ENCODE measurements at places on chromosomes 6 and 20.
A peak's percentile ranks its signal among the peaks of the same experiment; 100 is the strongest.

GRCh38 chr20:49074521-49074920 is 28.4 kb downstream of the CSE1L start:
- DNase-seq: no peak

- DNase-seq: peak; percentile 45
Observed at GRCh38 chr6:27894839-27895762, 17.1 kb downstream of the OR2B2 start.

GRCh38 chr6:135087403-135087802 is 32.8 kb upstream of the HBS1L start:
- no peak for DNase-seq

GRCh38 chr20:59157531-59157930 is 6.1 kb upstream of the ZNF831 start:
- no peak for DNase-seq

DNA sequence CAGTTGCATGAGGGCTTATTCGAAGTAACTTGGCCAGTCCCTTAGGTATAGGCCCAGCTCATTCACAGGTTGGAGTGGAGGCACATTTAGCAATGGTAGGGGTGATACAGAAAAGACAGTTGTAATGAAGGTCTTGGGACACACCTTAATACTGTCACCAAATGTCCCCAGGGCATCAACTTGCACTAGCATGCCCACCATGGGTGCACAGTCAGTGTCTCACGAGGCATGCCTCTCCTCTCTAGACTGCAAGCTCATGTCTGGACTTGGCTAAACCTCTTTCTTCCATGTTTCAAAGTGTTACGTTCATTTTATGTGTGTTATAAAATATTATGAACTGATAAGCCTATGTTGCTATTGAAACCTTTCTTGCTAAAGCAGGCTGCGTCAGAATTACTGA is 124.0 kb upstream of the ECI2 start:
- DNase-seq: no peak

GRCh38 chr6:118509009-118509617 is 39.0 kb upstream of the PLN start:
- DNase-seq: no peak

DNA sequence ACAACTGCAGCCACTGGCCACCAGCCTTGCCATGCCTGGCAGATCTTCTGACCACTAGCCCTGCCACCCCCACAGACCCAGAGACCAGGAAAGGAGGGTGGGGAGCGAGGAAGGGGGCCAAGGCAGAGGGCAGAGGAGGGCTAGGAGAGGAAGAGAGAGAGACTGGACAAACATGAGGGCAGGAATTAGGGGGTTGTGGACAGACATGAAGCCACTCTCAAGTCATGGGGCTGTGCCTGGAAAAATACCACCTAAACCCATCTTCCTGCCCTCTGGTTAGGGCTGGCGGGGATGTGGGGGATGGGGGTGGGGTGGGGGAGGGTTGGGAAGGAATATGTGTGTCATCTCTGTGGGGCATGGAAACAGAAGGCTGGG is 1.4 kb upstream of the SLC29A1 start:
- no peak for DNase-seq

GRCh38 chr6:11938285-11938890 is 73.7 kb upstream of the HIVEP1 start:
- DNase-seq: no peak

GRCh38 chr6:15621203-15622044 is 41.4 kb downstream of the DTNBP1 start:
- DNase-seq: no peak

GRCh38 chr6:32154514-32155161 is 697 bp downstream of the PPT2 start:
- DNase-seq: peak; percentile 41

DNA sequence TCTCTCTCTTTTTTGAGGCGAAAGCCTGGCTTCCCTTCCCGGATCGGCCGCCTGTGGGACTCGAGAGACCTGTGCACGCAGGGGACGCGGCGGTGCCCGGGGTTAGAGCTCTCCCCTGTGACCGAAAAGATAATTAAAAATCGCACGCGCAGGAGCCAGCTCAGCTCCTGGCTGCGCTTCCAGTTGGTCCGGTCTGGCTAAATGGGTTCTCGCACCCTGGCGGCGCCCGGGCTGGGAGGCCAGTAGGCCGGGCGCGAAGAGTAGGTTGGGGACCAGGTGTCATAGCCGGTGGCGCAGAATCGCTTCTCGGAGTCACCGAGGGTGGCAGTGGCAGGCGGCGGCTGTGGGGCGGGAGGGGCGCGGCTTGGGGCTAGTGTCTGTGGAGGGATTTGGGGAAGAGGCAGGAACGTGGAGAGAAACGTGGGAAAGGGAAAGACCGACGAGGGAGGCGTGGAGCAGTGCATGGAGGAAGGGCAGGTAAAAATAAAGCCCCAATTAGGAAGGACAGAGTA is 41.9 kb upstream of the SUPT3H start:
- peak; percentile 36 for DNase-seq

DNA sequence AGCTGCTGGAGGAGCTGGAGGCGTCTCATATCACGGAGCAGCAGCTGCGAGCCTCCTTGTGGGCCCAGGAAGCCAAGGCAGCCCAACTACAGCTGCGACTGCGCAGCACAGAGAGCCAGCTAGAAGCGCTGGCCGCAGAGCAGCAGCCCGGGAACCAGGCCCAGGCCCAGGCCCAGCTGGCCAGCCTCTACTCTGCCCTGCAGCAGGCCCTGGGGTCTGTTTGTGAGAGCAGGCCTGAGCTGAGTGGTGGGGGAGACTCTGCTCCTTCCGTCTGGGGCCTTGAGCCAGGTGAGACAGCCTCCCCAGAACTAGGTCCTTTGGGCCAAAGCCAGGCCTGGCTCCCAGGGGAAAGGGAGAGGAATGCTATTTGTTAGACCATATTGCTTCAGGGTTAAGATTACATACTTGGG is 31.7 kb downstream of the C20orf173 start:
- no peak for DNase-seq

DNA sequence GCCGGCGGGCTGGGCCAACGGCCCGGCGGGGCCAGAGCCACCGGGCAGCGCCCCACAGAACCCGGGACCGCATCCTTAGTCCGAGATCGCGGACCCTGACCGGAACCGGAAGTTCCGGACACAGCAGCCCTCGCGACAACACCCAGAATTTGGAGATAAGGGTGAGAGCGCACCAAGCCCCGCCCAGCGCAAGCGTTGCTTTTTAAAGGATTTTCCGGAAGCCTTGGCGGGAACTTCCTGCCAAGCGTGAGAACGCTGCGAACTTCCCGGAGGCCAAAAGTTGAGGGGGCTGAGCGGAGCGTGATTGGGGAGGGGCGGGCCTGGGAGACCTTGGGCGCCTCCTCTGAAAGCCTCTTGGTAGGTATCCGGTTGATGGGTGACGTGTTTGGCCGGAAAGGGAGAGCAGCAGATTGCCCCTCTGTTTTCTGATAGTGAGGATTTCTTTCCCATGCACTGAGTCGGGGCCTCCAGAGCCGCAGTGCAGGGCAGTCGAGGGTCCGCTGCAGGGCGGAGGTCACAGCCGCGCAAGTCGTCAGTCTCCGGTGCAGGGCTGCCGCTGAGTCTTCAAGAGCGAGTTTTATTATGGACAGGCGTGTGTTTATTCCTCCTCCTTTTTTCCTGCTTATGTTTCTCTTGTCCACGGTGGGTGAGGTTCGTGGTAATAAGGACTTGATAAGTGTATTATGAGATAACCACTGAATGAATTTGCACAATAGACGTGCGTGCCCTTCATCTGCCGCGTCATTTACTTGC is at the start of gene MTRF1L:
MTRF1L (minus strand) TSS at position 97 of the 753 bp plus-strand sequence; CDS start at position 73, 24 bp downstream.
- DNase-seq: peak; percentile 78

DNA sequence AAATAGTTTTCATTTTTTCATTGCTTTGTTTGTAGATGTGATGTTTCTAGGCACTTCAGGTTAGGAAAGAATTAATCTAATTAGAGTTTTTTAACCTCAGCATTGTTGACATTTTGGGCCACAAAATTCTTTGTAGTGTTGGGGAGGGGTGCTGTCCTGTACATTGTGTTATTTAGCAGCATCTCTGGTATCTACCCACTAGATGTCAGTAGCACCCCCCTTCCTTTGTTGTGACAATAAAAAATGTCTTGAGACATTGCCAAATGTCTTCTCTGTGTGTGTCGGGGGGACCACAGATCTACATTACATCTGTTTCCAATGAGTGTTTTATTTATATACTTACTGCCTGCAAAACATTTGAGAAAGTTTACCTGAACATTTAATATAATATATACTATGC is 45.6 kb downstream of the EYA4 start:
- no peak for DNase-seq

DNA sequence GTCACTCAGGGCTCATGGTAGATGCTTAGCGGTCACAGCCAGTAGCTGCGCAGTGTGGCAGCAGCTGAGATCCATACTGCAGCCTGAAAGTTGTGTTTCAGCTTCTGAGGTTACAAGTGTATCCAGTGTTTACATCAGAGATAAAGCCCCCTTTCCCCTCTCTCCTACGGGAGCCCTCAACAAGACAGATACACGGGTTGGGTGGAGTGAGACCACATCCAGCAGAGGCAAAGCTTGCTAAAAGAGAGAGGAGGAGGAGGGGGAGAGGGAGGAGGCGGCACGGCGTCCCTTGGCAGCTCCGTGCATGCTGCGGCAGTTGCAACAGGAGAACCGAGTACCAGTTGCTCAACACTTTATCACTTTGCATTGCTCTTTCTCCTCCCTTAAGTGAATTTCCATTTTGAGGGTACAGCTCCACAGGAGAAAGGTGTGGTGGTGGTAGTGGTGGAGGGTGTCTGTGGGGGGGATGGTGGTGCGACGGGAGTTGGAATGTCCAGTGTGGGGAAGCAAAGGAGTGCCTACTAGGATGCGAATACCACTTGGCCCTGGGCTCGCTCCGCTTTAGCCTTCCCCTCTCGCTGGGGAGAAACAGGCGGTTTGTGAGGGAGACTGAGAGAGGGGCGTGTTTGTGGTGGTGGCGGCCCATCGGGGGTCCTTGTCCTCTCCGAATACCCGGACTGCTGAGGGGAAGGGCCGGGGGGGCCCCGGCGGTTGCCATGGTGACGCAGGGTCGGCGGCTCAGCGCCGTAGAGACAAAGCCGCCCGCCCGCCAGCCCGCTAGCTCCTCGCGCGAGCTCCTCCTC is 405 bp upstream of the RNF182 start:
- peak; percentile 6 for DNase-seq

DNA sequence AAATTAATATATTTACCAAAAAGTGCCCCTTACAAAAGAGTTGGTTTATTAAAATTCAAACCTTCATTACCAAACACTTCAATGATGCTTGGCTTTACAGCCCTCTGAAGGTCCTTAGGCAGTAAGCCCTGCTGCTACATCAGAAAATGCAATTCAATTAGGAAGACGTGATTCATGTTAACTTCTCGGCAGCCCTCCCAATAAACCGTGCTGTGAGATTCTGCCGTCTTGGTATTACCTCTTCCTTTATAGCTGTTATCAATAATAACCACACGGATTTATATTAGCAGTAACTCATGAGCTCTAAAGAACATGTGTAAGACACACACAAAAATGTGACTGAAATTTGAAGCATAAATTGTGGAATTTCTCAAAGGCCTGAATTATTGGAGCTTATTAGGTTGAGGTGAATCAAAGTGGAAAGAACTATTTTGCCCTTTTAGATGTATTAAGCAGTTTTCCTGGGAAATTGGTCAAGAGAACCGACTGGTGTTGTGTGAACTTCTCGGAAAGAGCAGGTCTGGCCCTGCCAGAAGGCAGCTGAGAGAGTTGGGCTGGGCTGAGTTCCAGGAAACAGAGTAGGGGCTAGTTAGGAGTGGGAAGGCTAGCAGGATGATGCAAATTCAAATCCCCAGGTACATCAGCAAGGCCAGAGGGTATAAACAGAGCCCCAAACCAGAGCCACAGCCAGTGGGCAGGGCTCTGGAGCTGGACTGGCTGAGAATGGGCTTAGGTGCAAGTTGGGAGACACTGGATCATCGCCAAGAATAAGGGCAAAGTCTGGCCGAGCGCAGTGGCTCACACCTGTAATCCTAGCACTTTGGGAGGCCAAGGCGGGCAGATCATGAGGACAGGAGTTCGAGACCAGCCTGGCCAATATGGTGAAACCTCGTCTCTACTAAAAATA is 33.1 kb downstream of the FGD2 start:
- DNase-seq: no peak

DNA sequence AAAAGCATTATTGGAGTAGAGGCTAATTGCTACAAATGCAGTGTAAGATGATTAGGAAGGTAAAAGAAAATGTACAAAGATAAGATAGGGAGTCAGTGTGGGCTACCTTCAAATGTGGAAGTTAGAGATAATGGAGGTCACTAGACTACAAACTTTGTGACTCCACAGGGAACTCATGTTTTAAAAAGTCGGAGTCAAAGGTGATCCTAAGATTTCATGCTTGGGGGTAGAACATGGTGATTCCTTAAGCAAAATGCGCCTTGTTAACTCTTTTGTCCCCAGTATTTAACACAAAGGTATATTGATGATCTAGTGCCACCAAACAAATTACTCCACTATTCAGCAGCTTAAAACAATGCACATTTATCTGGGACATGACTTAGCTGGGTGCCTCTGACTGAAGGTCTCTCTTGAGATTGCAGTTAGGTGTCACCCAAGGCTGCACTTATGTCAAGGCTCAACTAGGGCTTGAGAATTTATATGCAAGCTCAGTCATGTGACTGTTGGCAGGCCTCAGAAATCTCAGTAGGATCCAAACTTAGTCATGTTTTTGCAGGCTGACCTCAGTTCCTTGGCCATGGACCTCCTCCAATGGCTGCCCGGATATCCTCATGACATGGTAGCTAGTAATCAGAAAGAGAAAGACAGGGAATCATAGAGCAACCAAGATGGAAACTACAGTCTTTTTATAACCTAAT is 11.4 kb upstream of the SNX9 start:
- no peak for DNase-seq

DNA sequence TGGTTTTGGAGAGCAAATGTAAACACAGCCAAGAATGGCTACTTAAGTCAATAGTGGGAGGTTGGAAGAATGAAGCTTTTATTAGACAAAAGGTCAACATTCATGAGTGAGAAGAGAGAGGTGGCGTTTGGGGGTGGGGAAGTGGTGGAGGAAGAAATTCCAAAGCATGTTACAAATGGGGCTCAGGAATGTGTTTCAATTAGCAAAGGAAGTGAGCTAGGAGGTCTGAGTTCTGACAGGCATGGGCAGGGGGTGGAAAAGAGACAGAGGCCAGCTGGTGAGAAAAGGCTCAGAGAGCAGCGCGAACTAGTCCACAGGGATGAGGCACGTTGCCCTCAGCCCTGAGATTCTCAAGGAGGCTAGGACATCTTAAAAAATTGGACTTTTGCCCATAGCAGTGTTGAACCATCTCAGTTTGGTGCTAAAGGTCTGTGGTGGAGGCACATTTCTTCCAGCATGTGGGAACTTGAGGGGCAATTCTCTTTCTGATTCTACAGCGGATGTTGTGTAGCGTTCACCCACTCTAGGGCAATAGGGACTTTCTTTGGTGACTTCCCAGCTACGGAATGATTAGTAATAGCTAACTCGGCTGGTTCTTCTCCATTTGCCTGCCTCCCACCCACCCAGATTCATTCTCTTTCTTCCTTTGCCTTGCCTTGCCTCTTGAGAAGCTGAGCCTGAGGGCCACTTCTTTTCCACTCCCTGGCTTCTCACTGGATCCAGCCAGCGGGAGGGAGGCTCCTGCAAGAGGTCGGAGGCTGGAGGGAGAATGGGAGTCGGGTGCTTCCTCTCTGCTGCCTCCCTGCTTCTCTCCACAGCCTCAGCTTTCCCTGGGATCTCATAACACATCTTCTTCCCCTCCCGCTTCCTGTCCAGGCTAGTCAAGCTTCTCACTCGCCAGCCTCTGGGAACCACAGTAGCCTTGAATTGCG is 45.1 kb upstream of the NEDD9 start:
- no peak for DNase-seq

- DNase-seq: no peak
Observed at GRCh38 chr6:79373880-79374279, 139.4 kb upstream of the HMGN3 start.

All from effector memory CD4-positive, alpha-beta T cell (primary cell).